Stimulated activated CD8-positive, alpha-beta memory T cell treated with anti-CD3 and anti-CD28 coated beads, Interleukin-12 subunit alpha, Interleukin-12 subunit beta, amount 100 ng/mL, for 1 hour (primary cell): ENCODE measurements at places on chromosomes 7 and 10.

GRCh38 chr7:44819292-44819691 lies 22.8 kb downstream of the PPIA start:
- no peak for DNase-seq

- no peak for DNase-seq
Measured at GRCh38 chr7:2660359-2661095, 27.5 kb upstream of the AMZ1 start.

GRCh38 chr10:88731296-88731695 lies 25.2 kb downstream of the LIPK start:
- no peak for DNase-seq

DNA sequence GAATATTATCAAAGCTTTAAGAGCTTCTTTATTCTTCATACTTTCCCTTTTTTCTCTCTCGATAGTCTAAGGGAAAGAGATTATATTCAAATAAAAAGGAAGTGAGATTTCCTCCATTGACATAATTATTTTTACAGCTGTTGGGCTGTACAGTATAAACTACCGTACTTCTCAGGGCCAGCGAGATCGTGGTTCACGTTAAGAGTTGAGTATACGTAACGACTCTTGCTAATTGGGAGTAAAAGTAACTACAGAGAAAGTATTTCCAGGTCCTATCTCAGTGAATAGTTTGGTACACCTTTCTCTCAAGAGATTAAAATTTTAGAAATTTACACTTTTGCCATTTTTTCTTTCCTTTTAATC lies 57.8 kb downstream of the INPP5F start:
- no peak for DNase-seq

GRCh38 chr7:128450409-128450808 lies 5.3 kb upstream of the HILPDA start:
- no peak for DNase-seq

- DNase-seq = no peak
Measured at GRCh38 chr10:25083546-25084111, 67.2 kb downstream of the THNSL1 start.

DNA sequence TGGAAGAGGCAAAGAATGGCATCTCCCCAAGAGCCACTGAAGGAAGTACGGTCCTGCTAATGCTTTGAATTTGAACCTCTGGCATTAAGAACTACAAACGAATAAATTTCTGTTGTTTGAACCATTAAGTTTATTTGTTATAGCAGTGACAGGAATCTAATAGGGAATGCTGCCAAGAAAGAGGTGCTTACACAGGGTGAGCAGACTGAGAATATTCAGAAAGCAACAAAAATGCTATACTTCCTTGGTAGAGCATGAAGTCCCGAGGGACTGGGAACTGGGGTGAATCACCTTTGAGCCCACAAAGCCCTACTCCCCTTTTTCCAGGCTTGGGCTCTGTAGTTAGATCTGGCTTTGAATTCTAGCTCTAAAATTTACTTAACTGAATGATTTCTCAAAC lies 45.0 kb downstream of the PANK1 start:
- no peak for DNase-seq

DNA sequence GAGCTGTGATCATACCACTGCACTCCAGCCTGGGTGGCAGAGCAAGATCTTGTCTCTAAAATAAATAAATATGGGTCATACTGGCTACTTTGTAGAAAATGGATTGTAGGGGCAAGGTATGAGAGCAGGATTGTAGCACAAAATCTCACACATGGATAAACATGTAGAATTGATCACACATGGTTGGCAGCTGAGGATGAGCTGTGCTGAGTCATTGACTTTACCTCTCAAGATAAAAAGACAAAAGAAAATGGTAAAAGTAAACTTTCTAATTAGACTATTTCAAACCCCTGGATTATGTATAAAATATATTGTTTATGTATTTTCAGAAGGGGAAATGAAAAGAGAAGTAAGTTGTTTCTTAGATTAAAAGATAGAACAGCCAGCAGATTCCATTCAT lies 69.3 kb downstream of the APBB1IP start:
- DNase-seq = no peak

- DNase-seq = no peak
Measured at GRCh38 chr10:79985481-79986072, 36.7 kb upstream of the SFTPD start.

GRCh38 chr10:78383378-78384048 lies 349.9 kb downstream of the RPS24 start:
- no peak for DNase-seq

GRCh38 chr10:104209575-104210198 lies 22.5 kb downstream of the CFAP43 start:
- DNase-seq = peak; percentile 8

GRCh38 chr10:125158275-125158600 lies 2.1 kb downstream of the CTBP2 start:
- DNase-seq = no peak

DNA sequence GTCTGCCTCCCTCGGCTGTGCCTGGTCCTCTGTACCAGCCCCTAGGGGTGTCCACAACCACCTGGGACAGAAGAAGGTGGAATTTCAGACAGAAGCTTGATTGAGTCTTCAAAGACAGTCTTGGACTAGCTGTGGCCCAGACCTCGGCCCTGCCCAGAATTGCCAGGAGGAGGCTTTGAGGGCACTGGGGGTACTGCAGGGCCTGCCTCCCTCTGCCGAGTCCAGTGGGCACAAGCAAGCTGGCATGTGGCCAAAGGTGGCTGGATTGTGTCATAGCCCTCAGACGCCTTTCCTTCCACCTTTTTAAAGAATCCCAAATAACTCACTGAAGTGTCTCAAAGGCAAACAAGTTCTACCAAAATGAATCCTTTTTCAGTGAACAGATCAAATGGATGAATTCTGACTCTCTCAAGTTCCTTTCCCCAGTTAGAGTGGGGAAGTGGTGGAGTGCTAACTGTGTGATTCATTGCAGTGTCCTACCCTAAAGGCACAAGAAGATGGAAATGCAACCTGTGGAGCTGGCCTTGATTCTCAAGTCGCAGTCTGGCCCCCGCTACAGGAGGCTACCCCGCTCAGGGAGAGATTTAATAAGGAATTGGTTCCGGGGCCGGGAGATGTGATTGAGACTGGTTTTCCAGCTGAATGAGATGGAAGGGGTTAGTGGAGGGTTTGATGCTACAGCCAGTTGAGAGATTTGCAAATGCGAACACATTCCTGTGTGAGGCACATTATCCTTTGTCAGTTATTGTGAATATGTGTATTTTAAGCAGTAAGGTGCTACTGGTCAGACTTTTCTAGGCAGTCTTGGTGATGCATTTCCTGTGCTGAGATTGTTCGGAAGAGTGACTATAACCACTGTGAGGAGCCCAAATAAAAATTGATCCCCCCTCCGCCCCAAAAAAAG lies 28.8 kb upstream of the SLC26A4 start:
- no peak for DNase-seq

- DNase-seq = no peak
Measured at GRCh38 chr10:98414578-98414931, 427 bp downstream of the PYROXD2 start.

DNA sequence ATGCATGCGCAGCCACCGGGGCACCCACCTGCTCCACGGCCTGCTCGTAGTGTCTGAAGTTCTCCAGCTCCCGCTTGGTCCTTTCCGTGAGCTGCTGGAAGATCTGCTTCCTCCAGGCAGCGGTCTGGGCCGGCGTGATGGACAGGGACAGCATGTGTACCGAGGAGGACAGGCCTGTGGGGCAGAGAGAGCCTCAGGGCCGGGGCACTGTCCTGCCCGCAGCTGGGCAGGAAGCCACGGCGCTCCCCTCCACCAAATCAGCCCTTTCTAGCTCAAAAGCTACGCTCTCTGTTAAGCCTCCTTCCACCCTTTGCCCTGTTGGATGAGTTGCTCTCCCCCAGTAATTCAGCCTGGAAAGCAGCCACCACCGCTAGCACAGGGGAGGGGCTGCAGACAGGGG lies 19.2 kb downstream of the TECPR1 start:
- no peak for DNase-seq

GRCh38 chr7:27890205-27890849 lies 150.4 kb downstream of the TAX1BP1 start:
- DNase-seq = no peak

DNA sequence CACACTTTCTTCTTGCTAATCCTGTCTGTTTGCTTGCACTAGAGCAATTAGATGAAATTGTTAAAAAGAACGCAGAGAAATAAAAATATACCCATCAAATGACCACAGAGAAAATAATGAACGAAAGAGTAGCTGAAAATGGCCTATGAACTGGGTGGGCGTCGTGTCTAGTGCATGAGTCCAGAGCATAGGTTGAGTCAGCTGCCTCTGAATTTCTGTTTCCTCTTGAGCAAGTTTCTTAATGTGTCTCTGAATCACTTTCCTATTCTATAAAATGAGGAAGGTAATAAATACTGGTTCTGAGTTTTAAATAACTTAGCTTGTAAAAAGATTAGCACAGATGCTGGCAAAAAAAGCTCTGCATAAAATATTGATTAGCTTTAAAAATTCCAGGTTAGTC lies 75.0 kb downstream of the POM121L12 start:
- no peak for DNase-seq

- DNase-seq = no peak
Measured at GRCh38 chr10:78336402-78336791, 302.7 kb downstream of the RPS24 start.

DNA sequence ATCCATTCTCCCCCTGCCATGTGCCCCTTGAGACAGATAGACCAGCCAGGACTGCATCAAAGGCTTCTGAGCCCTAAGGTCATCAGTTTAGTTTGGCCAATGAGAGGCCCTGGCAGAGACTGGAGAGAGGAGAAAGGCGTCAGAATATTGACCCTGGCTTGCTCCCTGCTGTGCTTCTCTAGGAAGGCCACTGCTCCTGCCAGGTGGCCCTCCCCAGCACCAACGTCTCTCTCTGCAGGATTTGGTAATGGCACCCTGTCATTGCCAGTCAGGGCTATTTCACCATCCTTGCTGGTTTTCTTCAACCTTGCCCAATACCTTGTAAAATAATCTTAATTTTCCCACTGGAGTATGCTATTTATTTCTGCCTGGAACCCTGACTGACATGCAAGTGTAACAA lies 38.8 kb upstream of the ZRANB1 start:
- DNase-seq = no peak

DNA sequence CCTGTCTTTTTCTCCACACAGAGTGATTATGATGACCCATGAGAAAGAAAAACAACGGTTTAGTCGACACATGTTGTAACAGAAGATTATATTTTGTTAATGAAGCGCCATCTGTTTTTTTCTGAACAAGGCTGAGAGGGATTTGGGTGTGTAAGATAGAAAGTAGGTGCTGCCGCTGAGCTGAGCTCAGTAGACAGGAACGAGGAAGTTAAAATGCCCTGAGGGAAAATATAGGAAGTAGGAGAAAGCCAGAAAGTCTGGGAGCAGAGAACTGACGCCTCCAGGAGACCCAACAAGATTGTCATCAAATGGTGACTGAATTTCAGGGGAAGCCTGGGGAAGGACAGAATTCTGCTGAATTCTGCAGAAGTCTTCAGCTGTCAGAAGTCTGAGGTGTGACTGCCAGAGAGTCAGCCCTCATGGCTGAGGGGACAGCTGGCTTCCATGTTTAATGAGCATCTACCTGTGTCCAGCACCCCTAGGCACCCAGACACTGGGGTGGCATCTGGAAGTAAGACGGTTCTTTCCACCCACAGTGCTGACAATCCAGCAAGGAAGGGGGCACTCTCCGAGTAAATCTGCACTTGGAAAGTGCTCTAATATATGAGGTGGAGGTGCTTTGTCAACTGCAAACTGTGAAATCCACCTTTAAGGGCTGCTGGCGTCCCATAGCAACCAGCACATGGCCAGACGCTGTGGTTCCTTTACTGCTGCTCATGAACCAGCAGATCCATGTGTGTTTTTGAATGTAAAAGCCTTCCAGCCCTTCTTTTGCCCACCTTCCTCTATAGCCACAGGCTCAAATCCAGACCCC lies 12.5 kb upstream of the TSPAN15 start:
- no peak for DNase-seq

GRCh38 chr7:2943851-2944601 lies 99.6 kb downstream of the CARD11 start:
- DNase-seq = no peak

DNA sequence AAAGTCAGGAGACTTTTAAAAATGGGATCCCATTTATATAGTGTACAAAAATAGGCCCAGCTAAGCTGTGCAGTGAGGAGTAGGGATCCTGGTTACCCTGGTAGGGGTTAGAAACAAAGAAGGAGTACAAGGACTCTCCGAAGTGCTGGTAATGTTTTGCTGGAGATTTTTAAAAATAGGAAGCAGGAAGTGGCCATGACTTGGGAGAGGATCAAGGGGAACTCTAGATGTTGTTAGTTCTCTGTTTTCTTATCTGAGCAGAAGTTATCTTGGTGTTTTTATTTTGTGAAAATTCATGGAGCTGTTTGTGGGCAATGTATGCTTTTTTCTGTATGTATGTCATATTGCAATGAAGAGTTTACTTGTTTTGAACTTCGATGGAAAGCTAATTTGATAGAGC lies 373.9 kb downstream of the SFMBT2 start:
- DNase-seq = no peak

- DNase-seq = no peak
Measured at GRCh38 chr7:77651575-77652162, 44.6 kb upstream of the RSBN1L start.

- DNase-seq = no peak
Measured at GRCh38 chr10:113264333-113265131, 288.3 kb upstream of the HABP2 start.

- no peak for DNase-seq
Measured at GRCh38 chr7:51261950-51262795, 54.4 kb downstream of the COBL start.

DNA sequence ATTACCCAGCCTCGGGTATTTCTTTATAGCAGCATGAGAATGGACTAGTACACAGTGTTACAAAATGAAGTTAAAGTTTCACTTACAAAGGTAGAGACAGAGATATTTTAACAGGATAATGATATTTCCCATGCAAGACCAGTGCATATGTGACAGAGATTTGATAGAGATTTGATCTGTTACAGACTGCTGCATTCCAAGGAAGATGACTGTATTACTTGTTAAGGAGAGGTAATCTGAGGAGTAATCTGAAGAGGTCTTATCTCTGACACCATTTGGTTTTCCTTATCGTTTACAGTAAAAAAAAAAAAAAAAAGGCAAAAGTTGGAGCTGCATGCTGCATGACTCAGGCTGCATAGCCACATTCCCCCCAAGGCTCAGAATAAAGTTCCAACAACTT lies 289.6 kb downstream of the POM121L12 start:
- no peak for DNase-seq

GRCh38 chr7:101784292-101785127 lies 32.9 kb upstream of the CUX1 start:
- DNase-seq = no peak

GRCh38 chr10:5752301-5752871 lies 60.8 kb downstream of the GDI2 start:
- DNase-seq = no peak

GRCh38 chr7:348962-349743 lies 59.2 kb downstream of the FOXL3 start:
- no peak for DNase-seq

- DNase-seq = no peak
Measured at GRCh38 chr10:33165911-33166310, 168.6 kb downstream of the NRP1 start.

- no peak for DNase-seq
Measured at GRCh38 chr10:113959383-113959760, 84.3 kb upstream of the ADRB1 start.

- DNase-seq = no peak
Measured at GRCh38 chr10:34555653-34556052, 259.4 kb downstream of the PARD3 start.
